Cortex of kidney (tissue), 1 donor: ENCODE measurements at places on chromosomes 12 and 14.

DNA sequence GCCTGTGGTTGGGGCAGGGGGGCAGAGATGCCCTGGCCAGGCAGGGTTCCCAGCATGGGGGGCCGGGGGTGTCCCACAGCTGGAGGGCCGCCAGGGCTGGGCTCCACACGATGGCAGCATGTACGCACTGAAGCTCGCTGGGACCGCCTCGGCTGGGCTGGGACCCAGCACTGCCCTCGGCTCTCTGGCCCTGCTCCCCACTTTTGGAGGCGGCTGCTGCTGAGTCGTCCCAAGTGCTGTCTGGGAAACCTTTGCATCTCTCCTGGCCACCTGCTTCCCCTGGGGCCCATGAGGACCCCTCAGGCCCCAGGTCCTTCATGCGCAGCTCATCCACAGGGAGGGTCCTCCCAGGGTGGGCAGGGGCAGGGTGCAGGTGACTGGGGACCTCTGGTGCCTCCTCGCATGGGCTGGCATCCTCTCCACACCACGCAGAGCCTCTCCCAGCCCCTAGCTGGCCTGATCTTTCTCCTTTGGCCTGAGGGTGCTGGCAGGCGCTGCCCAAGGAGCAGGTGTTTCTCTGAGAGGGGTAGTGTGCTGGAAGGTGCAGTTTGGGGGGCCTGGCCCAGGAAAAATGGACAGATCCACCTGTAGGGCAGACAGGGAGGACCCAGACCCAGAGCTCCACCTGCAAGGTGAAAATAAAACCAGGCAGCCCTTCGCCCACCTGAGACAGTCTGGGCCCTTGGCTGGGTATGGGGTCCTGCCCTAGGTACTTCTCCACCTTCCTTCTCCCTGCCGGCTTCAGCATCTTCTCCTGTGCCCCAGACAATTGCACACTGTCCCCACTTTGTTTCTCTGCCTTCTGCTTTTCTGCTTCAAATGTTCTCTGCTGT is 46.9 kb downstream of the DLK1 start:
- DNase-seq = no peak

DNA sequence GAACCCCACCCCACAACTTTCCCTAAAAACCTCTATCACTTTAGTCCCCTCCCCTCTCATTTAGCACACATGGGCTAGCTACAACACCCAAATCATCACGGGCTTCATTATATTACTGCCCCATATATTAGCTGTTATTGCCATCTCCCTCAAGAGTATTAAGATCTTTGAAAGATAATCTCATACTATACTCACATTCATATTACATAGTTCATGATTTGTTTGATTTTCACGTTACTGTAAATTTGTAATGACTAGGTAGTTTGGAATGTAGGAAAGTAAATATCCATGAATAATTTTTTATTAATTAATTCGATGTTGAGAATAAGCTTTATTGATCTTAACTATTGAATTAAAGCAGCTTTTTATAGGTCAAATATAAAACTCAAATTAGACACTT is 7.9 kb downstream of the DICER1 start:
- DNase-seq = no peak

DNA sequence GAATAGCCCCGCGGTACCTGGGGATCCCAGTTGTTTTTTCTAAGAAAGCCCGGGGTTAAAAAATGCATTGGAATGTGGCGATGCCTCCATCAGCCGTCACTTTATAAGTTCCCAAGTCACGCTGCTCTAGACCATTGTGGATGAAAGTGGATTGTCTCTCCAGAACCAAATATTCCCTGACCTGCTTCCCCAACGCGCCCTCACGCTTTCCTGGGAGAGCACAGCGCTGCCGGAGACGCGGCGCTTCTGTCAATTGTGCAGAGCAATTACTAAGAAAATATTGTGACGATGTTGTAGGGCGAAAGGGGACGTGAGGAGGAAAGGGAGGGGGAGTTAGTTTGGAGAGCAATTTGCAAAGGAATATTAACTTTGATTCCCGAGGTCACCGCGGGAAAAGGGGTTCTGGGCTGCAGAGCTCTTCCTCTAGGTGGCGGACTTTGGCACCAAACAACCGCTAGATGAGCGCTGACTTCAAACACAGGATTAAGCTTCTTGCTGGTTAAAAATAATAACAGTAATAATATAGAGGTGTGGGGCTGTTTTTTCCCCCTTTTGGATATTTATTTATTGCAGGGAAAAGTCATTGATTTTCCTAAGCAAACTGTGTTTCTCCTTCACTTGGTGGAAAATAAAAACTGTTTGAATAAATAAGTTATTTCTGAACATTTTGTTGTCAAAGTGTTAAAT is 9.6 kb upstream of the FOXG1 start:
- DNase-seq = no peak

DNA sequence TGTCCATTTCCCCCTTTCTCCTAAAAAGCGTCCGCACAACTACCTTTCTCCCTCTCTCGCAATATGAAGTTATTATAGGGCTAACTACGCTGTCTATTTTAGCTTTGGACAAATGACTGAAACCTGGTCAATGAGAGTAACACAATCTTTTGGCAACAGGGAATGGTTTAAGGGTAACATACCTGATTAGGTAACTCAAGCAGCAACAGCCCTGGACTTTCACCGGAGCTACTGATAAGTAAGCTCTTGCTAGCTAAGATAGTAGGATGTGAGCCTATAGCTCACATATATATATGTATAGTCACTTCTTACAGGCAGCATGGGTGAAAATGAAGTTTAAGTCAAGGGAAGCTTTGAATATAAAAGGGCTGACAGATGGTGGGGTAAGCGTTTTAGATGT is 313.0 kb downstream of the CEP128 start:
- DNase-seq = no peak

DNA sequence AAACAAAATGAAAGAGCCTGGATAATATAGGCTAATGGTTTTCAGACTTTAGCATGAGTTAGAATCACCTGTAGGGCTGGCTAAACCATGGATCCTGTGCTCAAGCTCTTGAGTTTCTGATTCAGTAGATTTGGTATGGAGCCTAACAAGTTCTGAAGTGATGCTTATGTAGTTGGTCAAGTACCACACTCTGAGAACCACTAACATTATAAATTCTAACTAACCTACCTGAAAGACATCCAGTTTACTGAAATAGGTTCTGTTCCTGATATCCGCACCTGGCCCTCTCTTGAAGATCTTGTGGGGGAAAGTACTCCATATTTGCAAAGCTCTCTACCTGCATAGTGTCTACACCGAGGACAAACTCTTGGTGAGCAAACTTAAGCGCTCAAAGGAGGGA is 59.4 kb upstream of the VSX2 start:
- DNase-seq = no peak

- no peak for DNase-seq
Observed at GRCh38 chr12:6824901-6825381, 3.3 kb upstream of the P3H3 start.

DNA sequence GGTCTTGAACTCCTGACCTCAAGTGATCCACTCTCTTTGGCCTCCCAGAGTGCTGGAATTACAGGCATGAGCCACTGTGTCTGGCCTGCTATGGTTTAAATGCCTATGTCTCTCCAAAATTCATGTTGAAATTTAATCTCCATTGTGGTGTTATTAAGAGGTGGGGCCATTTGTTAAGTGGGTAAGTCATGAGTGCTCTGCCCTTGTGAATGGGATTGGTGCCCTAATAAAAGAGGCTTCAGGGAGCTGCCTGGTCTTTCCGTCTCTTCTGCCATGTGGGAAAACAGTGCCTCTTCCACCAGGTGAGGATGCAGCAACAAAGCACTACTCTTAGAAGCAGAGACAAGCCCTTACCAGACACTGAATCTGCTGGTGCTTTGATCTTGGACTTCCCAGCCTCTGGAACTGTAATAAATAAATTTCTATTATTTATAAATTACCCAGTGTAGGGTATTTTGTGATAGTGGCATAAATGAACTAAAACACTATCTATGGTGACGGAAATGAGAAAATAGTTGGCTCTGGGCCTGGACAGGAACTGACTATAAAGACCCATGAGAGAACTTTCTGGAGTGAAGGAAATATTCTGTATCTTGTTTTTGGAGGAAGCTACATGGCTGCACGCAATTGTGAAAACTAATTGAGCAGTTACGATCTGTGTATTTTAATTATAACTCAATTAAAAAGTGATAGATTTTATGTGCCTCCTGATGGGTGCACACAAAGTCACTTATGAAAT is 12.1 kb upstream of the ATP23 start:
- no peak for DNase-seq

DNA sequence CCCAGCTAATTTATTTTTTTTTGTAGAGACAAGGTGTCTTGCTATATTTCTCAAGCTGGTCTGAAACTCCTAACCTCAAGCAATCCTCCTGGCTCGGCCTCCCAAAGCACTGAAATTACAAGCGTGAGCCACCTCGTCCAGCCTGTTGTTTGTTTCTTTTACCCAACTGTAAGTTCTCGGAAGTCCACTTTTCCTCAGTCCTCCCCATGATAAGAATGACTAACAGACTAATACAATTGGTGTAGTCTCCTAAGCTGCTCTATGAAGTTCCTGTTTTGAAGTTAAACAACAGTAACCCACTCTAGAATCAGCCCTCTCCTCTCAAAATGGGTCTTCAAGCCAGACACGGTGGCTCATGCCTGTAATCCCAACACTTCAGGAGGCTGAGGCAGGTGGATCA is 36.5 kb downstream of the HIGD1C start:
- no peak for DNase-seq

GRCh38 chr12:124148481-124149273 is 146.2 kb upstream of the RFLNA start:
- DNase-seq = no peak

DNA sequence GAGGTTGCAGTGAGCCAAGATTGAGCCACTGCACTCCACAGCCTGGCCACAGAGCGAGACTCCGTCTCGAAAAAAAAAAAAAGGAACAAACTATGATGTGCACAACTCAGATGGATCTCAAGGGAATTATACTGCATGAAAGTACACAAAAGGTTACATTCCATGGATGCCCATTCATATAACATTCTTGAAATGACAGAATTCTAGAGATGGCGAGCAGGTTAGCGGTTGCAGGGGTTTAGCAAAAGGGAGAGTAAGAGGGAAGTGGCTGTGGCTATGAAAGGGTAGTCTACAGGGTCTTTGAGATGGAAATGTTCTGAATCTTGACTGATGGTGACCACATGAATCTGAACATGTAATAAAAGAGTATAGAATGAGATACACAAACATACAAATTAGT is 49.7 kb downstream of the CKB start:
- DNase-seq = no peak

DNA sequence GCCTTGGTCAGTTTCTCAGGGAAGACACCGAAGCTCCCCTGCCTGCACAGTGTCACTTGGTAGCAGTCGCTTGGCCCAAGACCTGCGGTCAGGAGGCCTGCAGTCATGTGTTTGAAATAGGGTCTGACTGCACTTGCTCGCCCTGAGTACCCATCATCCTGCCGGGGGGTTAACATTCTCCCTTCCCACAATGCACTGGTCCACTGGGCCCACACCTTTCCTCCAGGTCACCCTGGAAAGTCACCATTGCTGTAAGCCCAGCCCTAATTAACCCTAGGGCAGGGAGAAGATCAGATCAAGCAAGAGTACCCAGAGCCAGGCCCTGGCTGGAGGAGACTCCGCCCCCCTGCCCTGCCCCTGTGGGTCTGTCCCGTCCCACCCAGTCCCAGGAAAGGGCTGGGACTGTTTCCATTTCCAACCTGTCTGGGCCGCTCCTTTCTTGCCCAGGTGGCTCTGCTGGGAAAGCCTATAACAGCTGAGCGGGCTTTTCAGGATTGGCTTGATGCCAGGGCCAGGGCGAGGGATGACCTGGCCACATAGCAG is 87.1 kb downstream of the ZFP36L1 start:
- no peak for DNase-seq

GRCh38 chr12:12645485-12645884 is 33.8 kb downstream of the CREBL2 start:
- no peak for DNase-seq

- DNase-seq = no peak
Observed at GRCh38 chr14:49767270-49767570, 733 bp upstream of the KLHDC2 start.
